ENCODE measurements at places on chromosomes 2 and 18.
A peak's percentile ranks its signal among the peaks of the same experiment; 100 is the strongest.

DNA sequence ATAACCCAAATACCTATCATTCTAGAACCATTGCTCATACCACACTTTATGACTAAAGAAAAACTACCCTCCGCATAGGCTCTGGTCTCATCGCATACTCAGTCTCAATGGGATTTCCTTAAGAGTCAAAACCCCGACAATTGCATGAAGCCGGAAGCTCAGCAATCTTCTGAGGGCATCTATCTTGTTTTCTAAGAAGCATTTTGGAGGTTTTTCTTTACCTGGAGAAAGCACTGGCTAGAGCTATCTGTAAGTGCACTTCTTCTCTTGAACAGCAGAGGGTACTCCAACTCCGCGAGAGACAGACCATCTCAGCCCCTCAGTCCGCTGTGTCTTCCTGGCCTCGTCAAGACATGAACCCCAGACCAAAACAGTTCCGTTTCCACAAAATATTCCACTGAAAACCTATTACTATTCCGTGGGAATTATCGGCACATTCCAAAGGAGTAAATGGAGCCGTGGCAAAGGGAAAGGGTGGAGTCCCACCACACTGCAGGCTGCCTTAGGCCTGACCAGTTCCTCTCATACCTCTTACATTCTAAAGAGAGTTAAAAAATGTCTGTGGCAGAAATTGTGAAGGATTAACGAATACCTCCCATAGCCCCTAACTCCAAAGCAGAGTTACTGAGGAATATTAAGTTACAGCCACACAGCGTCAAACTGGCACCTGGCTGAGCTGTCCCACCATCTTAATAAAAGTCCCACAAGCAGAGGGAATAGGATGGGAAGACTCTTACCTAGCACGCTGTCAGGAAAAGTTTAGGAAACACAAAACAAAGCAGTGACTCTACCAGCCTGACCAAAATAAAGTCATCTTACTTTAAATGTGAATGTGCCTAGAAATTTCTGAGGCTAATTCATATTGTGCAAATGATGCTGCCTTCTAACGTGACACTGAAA is 325.6 kb upstream of the VRK2 start:
- DNase-seq, result peak; percentile 81

GRCh38 chr2:132731441-132731840 is 61.4 kb upstream of the LYPD1 start:
- no peak for DNase-seq

GRCh38 chr2:95332036-95332435 is 34.9 kb downstream of the KCNIP3 start:
- no peak for DNase-seq

- peak; percentile 80 for DNase-seq
Measured at GRCh38 chr2:27353762-27354596, 2.6 kb downstream of the GTF3C2 start.

GRCh38 chr2:200905618-200906296 is 16.6 kb downstream of the NIF3L1 start:
- DNase-seq, result peak; percentile 79

GRCh38 chr2:118222672-118223421 is 134.6 kb downstream of the INSIG2 start:
- no peak for DNase-seq

GRCh38 chr2:70822843-70823242 is 2.4 kb upstream of the CLEC4F start:
- DNase-seq, result no peak

DNA sequence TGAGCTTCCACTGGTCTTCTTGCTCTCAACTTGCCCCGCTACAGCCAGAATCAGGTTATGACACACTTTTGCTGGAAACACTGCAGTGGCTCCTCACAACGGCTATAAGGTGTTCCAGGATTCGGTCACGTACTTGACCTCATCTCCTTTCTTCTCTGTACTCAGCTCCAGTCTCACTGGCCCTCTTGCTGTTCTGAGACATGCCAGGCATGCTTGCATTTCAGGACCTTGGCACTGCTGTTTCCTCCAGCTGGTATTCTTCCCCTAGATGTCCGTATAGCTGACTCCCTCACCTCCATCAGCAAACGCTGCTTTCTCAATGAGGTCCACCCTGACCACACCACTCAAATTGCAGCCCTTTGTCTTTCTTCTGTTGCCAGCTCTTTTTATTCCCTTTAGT is 31.9 kb upstream of the C1GALT1C1L start:
- no peak for DNase-seq

DNA sequence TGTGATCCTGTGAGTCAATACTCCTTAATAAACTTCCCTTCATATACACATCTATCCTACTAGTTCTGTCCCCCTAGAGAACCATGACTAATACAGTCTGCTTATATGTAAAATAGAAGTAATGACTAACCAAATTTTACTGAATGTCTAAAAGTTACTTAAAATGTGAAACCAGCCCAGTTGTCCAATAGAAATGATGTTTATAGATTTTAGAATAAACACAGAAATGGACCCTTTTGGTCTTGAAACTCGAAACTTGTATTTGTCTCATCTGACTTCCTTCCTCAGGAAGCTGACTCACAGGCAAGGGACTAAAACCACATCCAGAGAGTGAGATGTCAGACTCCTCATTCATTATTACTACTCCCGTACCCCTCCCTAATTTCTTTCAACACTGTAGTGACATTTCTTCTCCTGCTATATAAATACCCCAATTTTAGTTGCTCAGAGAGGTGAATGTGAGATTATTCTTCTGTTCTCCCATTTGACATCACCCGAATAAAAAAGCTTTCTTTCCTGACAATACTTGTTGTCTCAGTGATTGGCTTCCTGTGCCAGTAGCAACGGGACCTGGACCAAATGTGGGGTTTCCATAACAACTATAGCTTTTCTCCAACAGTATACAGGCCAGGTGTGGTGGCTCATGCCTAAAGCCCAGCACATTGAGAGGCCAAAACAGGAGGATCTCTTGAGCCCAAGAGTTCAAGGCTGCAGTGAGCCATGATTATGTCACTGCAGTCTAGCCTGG is 486.0 kb downstream of the ERBB4 start:
- DNase-seq, result peak; percentile 91

GRCh38 chr2:43218702-43219382 is 7.6 kb downstream of the ZFP36L2 start:
- DNase-seq, result peak; percentile 26

- peak; percentile 7 for DNase-seq
Measured at GRCh38 chr18:9174302-9174701, 37.7 kb downstream of the ANKRD12 start.

- peak; percentile 54 for DNase-seq
Measured at GRCh38 chr2:189641590-189641989, 19.7 kb upstream of the ASNSD1 start.

DNA sequence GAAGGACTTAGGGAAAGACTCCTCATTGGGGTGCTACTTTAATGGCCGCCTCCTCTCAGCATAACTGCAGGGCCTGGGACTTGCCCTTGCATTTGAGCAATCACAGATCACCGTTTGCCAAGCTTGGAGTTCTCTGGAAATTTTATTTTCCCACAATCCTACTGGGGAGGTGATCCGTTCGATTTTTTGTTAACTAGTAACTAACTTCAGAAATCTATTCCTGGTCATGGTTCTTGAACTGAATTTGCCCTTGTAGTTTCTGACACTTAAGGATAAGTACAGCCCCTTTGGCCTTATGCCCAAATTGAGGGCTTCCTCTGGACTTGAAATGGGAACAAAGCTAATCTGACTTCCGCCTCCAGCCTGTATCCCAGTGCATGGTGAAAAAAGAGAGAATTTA is 60.5 kb upstream of the ST3GAL5 start:
- no peak for DNase-seq

DNA sequence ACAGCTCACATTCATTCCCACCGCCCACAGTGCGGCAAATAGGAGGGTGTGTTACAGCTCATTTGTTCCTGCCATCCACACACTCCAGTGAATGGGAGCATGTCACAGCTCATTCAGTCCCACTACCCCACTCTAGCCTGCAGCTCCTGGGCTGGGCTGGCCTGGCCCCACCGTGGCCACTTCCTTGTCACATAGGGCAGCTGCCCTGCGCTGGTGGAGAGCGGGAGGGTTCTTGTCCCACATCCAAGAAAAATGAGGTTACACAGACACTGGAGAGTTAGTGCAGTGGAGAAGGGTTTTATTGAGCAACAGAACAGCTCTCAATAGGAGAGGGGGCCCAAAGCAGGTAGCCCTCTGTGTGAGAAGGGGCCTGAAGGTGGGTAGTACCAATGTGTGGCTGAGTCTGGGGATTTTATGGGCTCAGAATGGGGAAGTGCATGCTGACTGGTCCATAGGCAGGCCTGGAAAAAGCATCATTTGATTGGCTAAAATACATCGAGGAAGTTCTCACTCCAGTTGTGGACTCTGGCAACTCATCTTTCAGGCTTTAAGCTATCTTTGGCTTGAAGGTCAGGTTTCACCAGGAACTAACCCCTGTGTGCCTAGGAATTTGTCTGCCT is 249.7 kb downstream of the ETAA1 start:
- DNase-seq, result no peak

GRCh38 chr2:10035053-10035422 is 8.3 kb upstream of the KLF11 start:
- DNase-seq, result no peak

DNA sequence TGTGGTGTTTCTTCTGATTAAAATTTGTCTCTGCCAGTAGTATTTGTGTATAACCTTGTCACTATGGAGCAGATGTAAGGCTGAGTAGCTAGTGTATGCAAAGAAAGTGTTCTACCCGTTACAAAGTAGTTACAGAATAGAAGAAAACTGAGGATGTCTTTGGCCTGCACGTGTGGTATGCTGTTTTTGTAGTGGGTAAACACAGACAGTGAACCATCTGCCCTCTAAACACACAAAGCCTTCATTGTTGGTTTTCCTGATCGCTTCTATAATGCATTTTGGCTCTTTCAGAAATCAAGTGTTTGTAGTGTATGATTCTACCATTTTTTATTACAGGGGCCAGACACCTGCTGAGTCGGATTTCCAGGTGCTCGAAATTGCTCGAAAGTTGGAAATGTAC is 61.5 kb downstream of the FARP2 start:
- DNase-seq, result no peak

DNA sequence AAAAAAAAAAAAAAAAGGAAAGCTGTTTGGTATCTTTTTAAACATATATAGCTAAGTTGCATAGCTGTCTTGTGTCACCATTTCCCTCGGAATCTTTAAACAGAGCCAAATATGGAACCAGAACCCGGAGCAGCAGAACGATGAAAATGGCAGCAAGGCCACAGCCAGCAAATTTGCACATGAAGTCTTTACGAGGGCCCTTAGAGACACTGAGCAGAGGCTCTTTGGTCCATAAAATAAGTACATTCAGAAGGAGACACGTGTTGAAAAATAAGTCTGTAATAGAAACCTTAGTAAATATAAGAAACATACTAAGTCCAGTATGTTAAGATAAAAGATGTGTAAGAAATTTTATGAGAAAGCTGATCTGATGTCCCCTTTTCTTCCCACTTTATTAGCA is 16.2 kb downstream of the CCBE1 start:
- DNase-seq, result no peak

DNA sequence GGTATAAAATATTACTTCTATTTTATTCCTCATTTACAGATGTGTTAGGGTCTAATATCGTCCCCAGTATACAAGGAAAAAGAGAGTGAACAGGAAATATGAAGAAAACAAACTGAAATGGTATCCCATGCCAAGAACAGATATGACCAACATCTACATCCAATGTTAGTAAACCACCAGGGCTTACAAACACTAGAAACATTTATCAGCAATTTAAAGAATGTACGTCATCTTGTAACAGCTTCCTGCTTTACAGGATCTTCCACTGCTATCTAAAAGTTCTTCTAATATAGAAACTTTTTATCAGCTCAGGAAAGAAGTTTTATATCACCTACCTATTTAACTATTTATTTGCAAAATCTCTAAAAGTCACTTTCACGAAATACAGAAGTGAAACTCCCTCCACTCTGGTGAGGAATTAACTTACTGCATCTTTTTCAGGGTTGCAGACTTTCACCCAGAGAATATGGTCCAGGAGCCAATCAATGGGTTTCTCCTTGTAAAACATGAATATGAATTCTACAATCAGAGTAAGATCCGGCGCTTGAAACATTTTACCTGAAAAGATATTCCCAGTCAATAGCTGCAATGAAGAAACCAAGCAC is 35.2 kb downstream of the UNC50 start:
- peak; percentile 52 for DNase-seq

- DNase-seq, result no peak
Measured at GRCh38 chr18:34339155-34339554, 114.4 kb upstream of the NOL4 start.

All from iris pigment epithelial cell (primary cell).